ENCODE measurements at places on chromosomes 6 and 20. TPM values are rescaled to one million over a fixed set of nuclear protein-coding genes. Genes with fewer than 3 reads are reported as not detected.

Gene ULBP3
- total RNA-seq = 0.43 TPM

Gene ELOVL4
- 1.6 TPM for total RNA-seq

Gene SAMD10
- total RNA-seq = 24.2 TPM

DNA sequence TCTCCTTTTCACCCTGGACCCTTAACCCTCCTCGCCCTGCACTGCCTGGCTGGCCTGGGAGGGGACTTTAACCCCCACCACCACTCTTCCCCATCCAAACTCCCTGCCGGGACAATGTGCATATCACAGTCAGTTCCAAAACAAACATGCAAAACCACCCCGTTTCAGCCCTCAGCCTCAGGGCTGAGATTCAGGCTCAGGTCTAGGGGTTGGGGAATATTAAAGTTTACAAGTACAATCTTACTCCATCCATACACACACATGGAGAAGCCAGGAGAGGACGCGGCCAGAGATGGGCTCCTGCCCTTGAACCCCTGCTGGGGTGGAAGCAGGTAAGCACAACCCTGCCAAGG is 534 bp downstream of the KIAA1755 start:
- no peaks in the 10 kb centered on the region for H3K4me1 ChIP-seq
- no peak overlapping the region for H3K4me3 ChIP-seq
- no peak overlapping the region for H3K27ac ChIP-seq
- H3K36me3 ChIP-seq = no peaks in the 10 kb centered on the region

GRCh38 chr6:128525406-128525805 is 5.0 kb upstream of the PTPRK start:
- H3K27me3 ChIP-seq = no peaks in the 10 kb centered on the region
- H3K27ac ChIP-seq = no peak overlapping the region
- peaks cover 6% of the 10 kb centered on the region for H3K4me1 ChIP-seq
- no peak overlapping the region for H3K4me3 ChIP-seq

DNA sequence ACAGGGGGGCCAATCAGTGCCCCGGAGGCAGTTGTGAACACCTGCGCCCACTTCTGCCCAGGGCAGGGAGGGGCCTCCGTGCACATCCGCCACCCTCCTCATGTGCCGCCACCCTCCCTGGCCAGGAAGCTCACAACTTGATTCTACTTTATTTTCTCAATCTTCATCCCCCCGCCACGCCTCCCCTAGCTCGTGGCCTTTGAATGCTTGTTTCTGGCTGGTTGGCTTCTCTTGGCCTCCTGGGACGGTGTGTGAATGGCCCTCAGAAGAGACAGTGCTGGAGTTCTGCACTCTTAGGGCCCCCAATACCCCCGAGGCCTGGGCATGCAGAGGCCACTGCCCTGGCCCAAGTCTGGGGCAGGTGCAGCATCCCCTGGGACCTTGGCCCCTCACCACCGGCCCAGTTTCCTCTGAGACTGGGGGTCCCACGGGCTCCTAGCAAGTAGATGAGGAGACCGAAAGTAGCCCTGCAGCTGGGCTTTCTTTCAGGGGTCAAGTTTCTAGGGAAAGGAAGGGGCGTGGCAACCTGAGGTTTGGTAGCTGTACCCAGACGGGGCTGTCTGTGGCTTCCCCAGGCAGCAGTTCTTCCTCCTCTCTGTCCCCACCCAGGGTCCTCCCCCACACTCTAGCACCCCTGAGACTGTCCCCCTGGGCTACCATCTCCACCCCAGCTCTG is 1.3 kb downstream of the RGS19 start:
- no peaks in the 10 kb centered on the region for H3K27me3 ChIP-seq
- peak overlapping the region; percentile 97 for H3K4me3 ChIP-seq
- peak; percentile 75 for DNase-seq
- peaks cover 3% of the 10 kb centered on the region for H3K36me3 ChIP-seq
- peak overlapping the region; percentile 76 for H3K27ac ChIP-seq

DNA sequence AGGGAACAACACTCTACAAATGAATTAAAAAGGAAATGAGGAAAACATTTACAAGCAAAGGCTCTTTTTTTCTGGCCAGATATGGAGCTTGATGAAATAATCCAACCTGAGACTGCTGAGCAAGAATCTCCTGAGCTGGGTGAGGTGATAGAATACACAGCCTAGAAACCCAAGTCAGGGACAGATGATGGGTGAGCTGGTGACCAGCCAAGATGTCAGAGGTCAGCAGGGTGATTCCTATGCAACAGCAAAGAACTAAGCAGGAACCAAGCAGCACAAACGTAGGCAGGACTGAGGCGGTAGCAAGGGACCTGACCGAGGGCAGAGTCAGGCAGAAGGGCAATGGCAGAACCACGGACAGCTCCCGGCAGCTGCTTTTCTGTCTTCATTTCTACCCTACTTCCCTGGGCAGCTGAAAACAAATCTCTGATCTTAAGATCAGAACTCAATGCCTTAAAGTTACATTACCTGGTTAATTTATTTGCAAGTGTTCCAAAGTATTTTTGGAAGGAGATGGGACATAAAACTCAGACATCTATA is 75.1 kb downstream of the CDC40 start:
- H3K27me3 ChIP-seq = no peaks in the 10 kb centered on the region
- H3K4me1 ChIP-seq = no peaks in the 10 kb centered on the region
- no peak overlapping the region for H3K4me3 ChIP-seq
- H3K27ac ChIP-seq = no peak overlapping the region
- no peak for DNase-seq

DNA sequence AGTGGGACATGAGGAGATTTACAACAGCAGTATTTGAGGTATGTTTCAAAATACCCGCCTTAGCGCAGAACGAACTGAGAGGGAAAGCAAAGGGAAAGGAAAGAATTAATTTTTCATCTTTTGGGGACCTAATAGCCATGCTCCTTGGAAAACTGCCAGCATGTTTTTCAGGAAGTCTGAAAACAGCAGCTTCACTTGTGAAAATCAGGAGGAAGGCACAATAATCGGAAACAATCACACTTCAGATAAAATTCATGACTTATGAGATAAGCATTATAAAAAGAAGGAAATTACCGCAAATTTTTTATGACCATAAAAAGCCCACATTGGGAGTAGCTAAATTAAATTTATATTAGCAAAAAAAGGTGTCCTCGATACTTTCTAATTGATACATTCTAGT is 541.1 kb downstream of the HAO1 start:
- no peak for DNase-seq
- H3K4me3 ChIP-seq = no peak overlapping the region
- H3K4me1 ChIP-seq = no peaks in the 10 kb centered on the region
- no peaks in the 10 kb centered on the region for H3K27me3 ChIP-seq
- no peaks in the 10 kb centered on the region for H3K36me3 ChIP-seq
- H3K27ac ChIP-seq = no peak overlapping the region

DNA sequence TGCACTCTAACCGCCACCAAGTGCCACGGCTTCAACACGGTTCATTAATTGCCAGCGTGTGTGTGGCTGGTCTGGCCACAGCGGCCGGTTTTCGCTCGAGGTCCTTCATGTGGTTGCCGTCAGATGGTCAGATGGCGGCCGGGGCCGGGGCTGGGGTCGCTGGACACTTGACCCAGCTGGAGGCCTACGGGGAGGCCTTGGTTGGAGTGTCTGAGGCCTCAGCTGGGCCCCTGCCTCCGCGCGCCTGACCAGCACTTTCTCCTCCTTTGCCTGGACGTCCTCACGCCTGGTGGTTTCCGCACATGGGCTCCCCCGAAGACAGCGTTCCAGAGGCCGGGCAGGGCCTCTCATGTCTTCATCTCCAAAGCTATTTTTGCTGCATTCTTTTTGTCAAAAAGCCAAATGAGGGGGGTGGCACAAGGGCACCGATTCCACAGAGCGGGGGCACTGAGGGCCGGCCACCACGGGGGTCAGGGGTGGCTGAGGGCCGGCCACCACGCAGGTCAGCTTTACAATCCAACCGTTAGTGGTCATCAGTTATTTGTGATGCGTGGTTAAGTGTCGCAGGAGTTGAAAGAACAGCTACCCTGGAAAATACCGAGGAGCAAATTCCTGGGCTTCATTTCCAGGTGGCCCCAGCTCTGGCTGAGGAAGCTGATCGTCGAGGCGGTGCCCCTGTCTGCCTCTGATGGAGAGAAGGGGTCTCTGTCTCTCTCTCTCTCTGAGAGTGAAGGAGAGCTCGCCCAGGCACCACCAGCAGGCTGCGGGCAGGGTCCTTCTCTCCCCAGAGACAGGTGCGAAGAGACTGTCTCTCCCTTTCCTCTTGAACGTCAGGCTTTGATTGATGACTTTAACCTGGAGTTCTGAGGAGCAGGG is 50.5 kb upstream of the FRMD1 start:
- H3K4me3 ChIP-seq = no peak overlapping the region
- DNase-seq = no peak
- H3K4me1 ChIP-seq = no peaks in the 10 kb centered on the region
- H3K27me3 ChIP-seq = peaks cover 3% of the 10 kb centered on the region

GRCh38 chr6:148027201-148027600 is 315.4 kb upstream of the SASH1 start:
- no peak overlapping the region for H3K4me3 ChIP-seq
- no peaks in the 10 kb centered on the region for H3K4me1 ChIP-seq
- no peak for DNase-seq
- H3K27me3 ChIP-seq = no peaks in the 10 kb centered on the region
- no peak overlapping the region for H3K27ac ChIP-seq

- H3K27me3 ChIP-seq = no peaks in the 10 kb centered on the region
- peaks cover 96% of the 10 kb centered on the region for H3K36me3 ChIP-seq
- H3K4me1 ChIP-seq = peaks cover 2% of the 10 kb centered on the region
- no peak for DNase-seq
These were observed 17.5 kb downstream of the RBM39 start for GRCh38 chr20:35724321-35725230.

Gene ADGRB3
- not detected for total RNA-seq

GRCh38 chr20:43840382-43841070 is 74.1 kb upstream of the TOX2 start:
- no peaks in the 10 kb centered on the region for H3K36me3 ChIP-seq
- no peak overlapping the region for H3K4me3 ChIP-seq
- no peak overlapping the region for H3K27ac ChIP-seq
- DNase-seq = peak; percentile 34
- H3K4me1 ChIP-seq = no peaks in the 10 kb centered on the region

Gene RGS17
- not detected for total RNA-seq

Gene SAMD3
- total RNA-seq = 73.8 TPM

GRCh38 chr6:63598049-63599036 is 26.1 kb downstream of the LOC128125822 start:
- no peaks in the 10 kb centered on the region for H3K36me3 ChIP-seq
- DNase-seq = peak; percentile 66
- H3K4me3 ChIP-seq = peak overlapping the region; percentile 73

Gene LSM2
- total RNA-seq = 36.4 TPM

Gene RSPO4
- total RNA-seq = 0.33 TPM

Gene CASS4
- total RNA-seq = 13.7 TPM

Gene YTHDF1
- 36.7 TPM for total RNA-seq

DNA sequence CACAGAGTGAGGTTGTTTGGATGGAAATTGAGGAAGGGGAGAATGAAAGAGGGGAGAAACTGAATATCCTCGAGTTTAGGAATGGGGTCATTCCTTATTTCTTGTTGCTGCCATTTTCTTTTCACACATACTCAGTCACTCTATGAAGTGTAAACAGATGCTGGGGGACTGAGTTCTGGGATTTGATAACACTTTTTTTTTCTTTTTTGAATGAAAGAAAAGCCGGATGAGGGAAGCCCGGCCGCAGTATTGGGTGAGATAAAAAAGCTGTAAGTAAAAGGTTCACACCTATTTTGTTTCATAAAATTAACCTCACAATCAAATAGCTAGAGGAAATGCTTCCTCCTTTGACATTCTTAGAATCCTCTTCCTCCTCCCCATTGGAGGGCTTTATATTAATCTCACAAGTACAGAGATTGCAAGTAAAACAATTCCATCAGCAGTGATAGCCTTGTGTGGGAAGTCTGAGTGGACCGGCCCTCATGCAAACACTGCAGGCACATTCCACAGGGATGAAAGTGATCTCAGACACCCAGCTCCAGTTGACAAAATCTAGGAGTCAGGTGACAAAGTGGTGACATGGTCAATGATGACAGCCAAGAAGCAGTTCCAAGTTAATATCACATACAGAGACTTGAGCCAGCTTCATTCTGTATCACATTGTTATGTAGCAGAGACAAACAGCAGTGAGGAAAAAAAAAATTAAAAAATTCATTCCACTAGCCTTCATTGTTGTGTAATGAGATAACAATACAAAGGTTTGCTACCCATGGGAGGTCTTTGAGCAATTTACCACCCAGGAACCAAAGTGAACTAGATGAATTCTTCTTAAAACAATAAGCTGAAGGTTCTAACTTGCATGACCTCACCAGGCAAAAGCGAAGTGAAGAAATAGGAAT is 391.1 kb upstream of the HSF2 start:
- H3K27me3 ChIP-seq = no peaks in the 10 kb centered on the region
- H3K36me3 ChIP-seq = no peaks in the 10 kb centered on the region
- no peaks in the 10 kb centered on the region for H3K4me1 ChIP-seq
- H3K27ac ChIP-seq = no peak overlapping the region
- DNase-seq = no peak
- no peak overlapping the region for H3K4me3 ChIP-seq

Gene PTCHD4
- total RNA-seq = not detected

Data from T-cell (primary cell).